ENCODE measurements at places on chromosomes 6 and 20. TPM values are rescaled to one million over a fixed set of nuclear protein-coding genes. Genes with fewer than 3 reads are reported as not detected.

The COL19A1 gene
- 1.9 TPM for total RNA-seq

The TNFRSF6B gene
- total RNA-seq: 0.27 TPM

The CLDN20 gene
- not detected for total RNA-seq

The RNF39 gene
- total RNA-seq: not detected

The LTB gene
- 0.25 TPM for total RNA-seq

The ASIP gene
- total RNA-seq: 32.6 TPM

The SLC17A4 gene
- not detected for total RNA-seq

The LKAAEAR1 gene
- not detected for total RNA-seq

The L3MBTL3 gene
- 3.2 TPM for total RNA-seq

The TSBP1 gene
- not detected for total RNA-seq

The MYLK4 gene
- total RNA-seq: 1.2 TPM

The LINC00237 gene
- not detected for total RNA-seq

The CDH26 gene
- total RNA-seq: 1.3 TPM

The WFDC2 gene
- total RNA-seq: not detected

The SLC17A1 gene
- not detected for total RNA-seq

The IYD gene
- not detected for total RNA-seq

The RIPOR3 gene
- 6.5 TPM for total RNA-seq

The MAP7 gene
- total RNA-seq: 3.1 TPM

The MAP1LC3A gene
- total RNA-seq: 110 TPM

All from left ventricle myocardium inferior (tissue), 1 donor.